Fibroblast of lung (primary cell): ENCODE measurements at places on chromosomes 13 and 19.

DNA sequence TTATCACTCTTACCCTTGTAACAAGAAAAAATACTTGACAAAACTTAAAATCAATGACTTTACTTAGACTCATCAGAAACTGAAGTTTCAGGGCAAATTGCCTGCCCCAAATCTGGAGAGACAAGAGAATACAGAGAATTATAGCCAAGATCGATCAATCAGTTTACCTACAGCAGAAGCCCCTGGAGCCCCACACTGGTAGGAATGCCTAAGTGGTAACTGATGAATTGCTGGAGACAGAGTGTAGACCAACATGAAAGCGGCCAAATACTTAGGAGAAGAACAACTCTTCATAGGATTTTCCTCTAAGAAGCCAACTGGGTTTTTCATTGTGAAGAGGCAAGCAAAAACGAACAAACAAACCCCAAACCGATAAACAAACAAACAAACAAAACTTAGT is 1430.0 kb downstream of the EFNB2 start:
- DNase-seq, result no peak

DNA sequence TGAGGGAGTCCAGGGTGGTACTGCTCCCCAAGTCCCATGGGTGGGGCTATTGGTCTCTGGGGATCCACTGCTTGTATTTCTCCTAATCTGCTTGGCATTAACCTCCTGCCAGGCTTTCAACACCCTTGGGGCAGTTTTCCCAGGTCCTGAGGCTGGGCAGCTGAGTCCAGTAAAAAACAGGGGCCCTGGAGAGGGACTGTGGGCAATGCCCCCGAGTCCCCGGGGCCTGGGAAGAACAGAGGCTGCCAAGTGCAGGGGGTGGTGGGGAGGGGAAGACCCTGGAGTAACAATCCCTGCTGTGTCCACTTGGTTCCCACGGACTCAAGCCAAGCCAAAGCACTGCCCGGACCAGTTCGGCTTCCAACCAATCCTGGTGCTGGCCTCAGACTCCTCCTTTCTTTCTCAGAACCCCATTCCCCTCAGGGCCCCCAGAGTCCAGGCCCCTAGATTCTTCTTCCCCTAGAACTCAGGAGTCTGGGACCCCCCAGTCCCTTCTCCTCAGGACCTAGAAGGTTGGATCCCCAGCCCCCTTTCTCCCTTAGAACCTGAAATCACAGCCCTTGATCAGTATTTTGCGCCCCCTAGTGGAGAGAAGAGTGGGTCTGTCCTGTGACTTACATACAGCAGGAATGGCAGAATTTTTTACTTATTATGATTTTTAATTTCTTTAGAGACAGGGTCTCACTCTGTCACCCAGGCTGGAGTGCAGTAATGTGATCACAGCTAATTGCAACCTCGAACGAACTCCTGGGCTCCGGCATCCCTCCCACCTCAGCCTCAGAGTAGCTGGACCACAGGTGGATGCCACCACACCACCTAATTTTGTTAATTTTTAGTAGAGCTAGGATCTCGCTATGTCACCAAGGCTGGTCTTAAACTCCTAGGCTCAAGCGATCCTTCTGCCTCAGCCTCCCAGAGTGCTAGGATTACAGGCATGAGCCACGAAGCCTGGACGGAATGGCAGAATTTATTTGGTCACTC is 3.7 kb upstream of the CLPTM1 start:
- DNase-seq, result peak; percentile 89

GRCh38 chr19:34588846-34589245 is 88.1 kb downstream of the SCGB2B2 start:
- DNase-seq, result no peak

DNA sequence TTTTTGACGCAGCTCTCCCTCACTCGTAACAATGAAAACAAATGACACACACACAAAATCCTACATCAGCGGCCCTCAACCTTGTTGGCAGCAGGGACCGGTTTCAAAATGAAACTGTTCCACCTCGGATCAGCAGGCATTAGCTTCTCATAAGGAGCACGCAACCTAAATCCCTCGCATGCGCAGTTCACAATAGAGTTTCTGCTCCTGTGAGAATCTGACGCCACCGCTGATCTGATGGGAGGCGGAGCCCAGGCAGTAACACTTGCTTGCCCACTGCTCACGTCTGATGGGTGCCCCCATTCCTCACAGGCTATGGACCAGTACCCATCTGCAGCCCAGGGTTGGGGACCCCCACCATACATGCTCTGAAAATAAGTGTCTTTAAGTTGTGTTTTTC is 43.4 kb downstream of the DHRS12 start:
- peak; percentile 69 for DNase-seq

DNA sequence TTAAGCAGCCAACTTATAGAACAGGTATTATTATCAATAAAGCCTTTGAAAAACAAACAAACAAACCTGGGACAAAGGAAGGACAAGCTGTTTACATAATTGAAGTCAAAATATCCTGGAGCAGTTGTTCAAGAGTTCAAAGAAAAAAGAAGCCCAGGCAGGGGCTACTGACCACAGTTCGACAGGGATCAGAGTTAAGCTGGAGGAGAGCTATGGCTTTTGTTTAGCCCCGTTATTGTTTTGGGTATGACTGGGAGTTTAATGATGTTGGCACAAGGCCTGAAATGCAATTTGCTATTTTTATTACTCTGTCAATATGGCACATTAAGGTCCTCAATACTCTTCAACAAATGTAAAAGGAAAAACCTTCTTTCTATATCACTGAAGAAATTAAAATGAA is 624.4 kb upstream of the KLHL1 start:
- DNase-seq, result no peak

GRCh38 chr13:19882231-19882630 is 18.8 kb upstream of the ZMYM5 start:
- DNase-seq, result no peak

DNA sequence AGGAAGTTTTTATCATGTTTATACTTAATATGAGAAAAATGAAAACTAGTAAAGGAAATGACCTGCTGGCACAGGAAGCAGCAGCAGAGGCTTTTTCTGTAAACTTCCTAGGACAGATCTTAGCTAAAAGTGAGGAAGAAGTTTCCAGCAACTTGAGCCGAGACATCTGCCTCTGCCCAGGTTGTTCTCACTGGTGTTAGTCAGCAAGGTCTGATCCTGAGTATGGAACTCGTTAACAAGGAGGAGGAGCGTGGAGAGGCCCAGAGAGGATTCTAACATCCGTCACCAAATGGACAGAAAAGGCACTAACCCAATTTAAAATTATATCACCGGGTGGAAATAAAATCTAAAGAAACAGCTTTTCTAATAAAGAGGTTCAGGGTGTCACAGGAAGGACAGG is 43.6 kb downstream of the PHF11 start:
- no peak for DNase-seq

DNA sequence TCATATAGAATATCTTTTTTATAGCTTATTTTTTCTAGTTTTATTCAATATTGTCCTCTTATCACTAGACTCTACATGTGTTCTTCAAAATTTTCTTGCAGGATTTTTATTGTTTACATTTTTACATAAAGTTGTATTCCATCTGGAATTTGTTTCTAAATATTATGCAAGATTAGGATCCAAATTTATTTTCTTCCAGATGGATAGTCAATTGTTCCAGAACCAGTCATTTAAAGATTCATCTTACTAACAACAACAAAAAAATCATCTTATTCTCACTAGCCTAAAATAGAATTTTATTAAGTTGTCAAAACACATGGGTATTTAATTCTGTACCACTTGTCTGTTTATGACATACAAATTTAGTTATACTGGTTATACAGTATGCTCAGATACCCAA is 390.4 kb upstream of the GPC6 start:
- no peak for DNase-seq

DNA sequence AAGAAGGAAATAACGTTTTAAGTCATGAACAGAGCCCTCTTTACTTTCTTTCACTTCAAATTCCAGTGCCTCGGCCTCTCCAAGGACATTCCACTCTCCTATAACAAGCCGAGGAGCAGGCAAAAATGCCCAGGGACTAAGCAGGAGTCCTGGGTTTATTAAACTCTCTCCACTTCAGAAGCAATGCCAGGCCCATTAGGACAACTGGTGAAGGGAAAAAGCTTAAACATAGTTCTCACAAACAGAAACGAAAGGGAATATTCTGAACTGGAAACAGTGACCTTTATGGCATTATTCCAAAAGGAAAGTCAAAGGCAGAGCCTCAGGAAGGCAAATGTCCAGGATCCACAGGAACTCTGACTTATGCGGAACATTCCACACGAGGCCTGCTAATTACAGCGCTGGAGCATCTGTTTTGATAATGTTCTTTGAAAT is 30.9 kb upstream of the MED4 start:
- peak; percentile 61 for DNase-seq
